ENCODE measurements at places on chromosomes 2 and 18.

DNA sequence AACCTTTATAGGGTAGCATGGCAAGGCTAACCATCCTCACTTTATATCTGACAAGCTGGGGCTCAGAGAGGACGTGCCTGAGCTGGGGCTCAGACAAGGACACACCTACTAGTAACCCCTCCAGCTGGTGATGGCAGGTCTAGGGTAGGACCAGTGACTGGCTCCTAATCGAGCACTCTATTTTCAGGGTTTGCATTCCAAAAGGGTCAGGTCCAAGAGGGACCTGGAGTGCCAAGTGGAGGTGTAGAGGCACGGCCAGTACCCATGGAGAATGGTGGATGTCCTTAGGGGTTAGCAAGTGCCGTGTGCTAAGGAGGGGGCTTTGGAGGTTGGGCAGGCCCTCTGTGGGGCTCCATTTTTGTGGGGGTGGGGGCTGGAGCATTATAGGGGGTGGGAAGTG is 1.2 kb upstream of the DES start:
- no peak for DNase-seq

DNA sequence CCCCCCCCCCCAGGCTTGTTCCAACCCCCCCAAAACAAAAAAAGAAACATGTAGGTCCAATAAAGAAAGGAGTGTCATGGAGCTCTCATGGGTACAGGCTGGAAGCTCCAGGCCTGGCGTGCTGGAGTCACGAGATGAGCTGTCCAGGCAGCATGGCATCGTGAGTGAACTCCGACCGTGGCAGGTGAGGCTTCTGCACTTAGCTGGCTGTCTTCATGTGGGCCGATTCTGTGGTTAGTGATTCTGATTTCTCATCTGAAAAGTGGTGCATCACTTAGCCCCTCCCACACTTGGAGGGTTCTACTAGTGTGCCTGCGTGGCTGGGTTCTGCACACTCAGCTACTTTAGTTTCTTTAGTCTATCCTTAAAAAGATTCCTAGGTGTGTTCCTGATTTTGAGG is 126.4 kb upstream of the MGAT5 start:
- peak; percentile 71 for DNase-seq

- DNase-seq = no peak
Observed at GRCh38 chr2:238020816-238021215, 40.0 kb upstream of the SCLY start.

- DNase-seq = no peak
Observed at GRCh38 chr18:75172299-75173124, 36.4 kb downstream of the PTGR3 start.

DNA sequence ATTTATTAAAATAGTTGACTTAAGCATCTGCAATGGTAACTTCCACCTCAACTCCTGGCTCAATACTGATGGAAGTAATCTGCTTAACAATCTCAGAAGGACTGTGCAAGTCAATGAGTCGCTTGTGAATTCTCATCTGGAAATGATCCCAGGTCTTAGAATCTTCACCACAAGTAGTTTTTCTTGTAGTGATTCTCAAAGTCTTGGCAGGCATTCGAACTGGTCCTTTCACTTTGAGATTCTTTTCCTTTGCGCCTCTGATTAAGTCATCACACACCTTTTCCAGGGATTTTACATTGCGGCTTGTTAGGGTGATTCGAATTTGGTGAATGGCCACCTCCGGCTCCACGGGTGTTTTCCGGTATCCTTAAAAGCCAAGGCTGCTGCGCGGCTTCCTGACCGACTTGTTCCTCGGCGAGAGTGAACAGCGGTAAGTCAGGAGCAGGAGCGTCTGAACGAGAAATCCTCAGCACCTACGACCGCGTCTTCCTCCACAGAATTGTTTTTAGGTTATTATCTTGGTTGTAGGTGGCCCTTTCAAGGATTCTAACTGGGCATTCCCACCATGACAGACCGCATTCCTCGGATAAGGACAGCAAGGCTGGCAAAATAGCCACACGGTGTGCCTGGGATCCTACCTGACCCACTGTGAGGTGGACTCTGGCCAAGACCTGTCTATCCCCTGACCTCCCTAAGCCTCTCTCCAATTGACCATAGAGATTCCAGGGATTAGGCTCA is 23.8 kb upstream of the SLC20A1 start:
- no peak for DNase-seq

DNA sequence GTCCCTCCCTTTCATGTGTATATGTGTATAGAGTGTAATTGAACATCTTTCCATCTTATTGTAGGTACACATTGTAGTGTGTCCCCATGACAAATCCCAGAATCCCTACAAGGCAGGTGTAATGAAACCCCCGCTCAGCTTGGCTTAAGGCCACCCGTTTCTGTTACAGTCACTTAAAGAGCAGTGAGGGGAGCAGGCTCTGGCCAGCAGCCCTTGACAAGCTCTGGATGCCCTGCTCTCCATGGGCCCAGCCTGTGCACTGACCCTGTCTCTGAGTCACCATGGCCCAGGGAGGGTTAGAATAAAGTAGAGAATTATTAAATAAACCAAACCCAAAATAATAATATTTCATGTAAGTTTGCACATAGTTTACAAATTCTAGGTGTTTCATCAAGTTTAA is 17.2 kb upstream of the MAL start:
- DNase-seq = no peak

Data from activated CD4-positive, alpha-beta T cell treated with anti-CD3 and anti-CD28 coated beads, Interleukin-2, Interleukin-4, amounts not matched to agents 100 ng/mL and 50 ng/mL, durations not matched to agents 16 hours and 8 hours (primary cell).